Uterus (tissue), 4 donors: ENCODE measurements at places on chromosomes 3 and 15. TPM values are rescaled to one million over a fixed set of nuclear protein-coding genes. Genes with fewer than 3 reads are reported as not detected.

GRCh38 chr3:175070946-175071345, 211.8 kb downstream of the NAALADL2 start:
- DNase-seq = no peak

- no peak for DNase-seq
These were observed 21.3 kb downstream of the TRANK1 start for GRCh38 chr3:36923523-36923943.

GRCh38 chr15:80977627-80978036, 12.0 kb downstream of the MESD start:
- DNase-seq = peak; percentile 62

DNA sequence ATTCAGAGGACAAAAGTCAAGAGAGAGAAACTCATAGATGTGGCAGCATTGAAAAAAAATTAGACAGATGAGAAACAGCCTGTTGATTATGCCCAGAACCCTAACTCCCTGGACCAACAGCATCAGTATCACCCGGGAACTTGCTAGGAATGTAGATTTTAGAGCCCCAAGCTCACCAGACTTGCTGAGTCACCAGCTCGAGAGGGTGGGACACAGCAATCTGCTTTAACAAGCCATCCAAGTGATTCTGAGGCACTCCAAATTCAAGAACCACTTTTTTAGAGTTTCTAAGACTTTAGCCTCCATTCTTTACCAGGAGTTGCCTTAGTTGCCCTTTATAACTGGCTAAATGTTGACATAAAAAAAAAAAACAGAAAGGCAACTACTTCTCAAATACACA, 70.9 kb downstream of the CGGBP1 start:
- DNase-seq = no peak

DNA sequence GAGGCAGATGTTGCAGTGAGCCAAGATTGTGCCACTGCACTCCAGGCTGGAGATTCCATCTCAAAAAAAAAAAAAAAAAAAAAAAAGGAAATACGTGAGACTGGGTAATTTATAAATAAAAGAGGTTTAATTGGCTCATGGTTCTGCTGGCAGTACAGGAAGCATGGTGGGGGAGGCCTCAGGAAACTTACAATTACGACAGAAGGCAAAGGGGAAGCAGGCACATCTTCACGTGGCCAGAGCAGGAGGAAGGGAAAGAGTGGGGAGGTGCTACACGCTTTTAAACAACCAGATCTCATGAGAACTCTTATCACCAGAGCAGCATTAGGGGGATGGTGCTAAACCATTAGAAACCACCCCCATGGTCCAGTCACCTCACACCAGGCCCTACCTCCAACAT, 138.2 kb upstream of the IL12A start:
- no peak for DNase-seq

- DNase-seq = no peak
These were observed 107.2 kb downstream of the PYDC2 start for GRCh38 chr3:191568206-191568605.

DNA sequence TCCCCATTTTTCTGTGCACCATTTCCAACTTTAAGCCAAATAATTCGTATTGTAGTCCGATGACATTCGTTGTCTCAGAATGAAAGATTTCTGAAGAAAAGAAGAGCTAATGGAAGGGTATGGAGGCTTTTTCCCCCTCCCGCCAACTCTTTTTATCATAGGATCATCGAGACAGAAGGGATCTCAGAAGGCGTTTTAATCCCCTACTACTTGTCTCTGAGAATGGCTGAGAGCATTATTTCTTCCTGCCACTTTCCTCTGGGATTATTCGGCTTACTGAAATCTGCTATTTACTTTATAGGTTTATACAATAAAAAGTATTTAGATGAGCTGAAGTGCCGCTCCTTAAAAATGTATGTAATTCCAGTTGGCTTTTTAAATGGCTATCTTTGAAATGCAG, 789.8 kb downstream of the EDEM1 start:
- DNase-seq = no peak

- DNase-seq = no peak
These were observed 10.3 kb downstream of the NCBP2 start for GRCh38 chr3:196931828-196932587.

DNA sequence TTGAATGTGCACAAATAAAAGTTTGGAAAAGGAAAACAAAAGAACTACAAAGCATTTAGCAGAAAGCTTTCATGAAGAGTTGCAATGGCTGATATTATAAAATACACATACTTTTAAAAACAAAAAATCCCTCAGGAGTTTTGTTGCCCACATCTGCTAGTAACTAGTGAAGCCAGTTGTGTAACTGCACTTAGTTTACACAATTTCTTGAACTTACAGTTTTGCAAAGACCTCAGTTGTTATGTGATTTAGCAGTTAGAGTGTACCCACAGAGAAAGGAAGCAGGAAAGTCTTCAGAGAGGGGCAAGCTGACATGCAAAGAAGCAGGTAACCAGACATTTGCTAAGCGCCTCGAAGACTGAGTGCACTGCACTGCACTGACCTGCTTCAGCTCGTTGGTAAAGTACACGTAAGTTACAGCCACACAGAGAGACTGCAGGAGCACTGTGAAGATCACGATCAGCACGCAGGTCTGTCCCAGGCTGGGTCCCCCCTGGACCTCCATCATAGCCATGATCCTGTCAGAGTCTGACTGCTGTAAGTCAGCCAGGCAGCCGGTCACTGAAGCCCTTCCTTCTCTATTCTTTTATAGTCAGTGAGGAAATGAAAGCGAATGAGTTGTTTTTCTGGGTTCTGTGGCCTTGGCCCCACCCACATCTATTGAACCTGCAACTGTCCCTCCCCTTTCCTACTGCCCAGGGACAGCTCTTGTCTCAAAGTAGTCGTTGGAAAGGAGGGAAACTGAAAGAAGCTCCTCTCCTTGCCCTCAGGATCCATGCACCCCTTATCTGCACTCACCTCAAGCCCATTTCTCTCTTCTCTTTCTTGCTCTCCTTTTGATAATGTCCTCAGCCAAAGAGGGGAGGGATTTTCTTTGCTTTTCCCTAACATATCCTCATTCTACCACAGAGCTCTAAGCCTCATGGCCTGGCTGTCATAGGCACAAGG, at the start of gene TNFSF10:
Gene TNFSF10 (minus strand): TSS at position 560 of the 948 bp plus-strand sequence. CDS start 46 bp downstream, at position 514.
- DNase-seq = peak; percentile 35

- DNase-seq = no peak
These were observed 12.6 kb upstream of the FRMD5 start for GRCh38 chr15:44207643-44208042.

GRCh38 chr3:149340310-149340933, 7.0 kb upstream of the TM4SF18 start:
- no peak for DNase-seq

- DNase-seq = no peak
These were observed 52.8 kb downstream of the RAF1 start for GRCh38 chr3:12611117-12611516.

- DNase-seq = no peak
These were observed 383.1 kb upstream of the TPRG1 start for GRCh38 chr3:188788621-188789081.

DNA sequence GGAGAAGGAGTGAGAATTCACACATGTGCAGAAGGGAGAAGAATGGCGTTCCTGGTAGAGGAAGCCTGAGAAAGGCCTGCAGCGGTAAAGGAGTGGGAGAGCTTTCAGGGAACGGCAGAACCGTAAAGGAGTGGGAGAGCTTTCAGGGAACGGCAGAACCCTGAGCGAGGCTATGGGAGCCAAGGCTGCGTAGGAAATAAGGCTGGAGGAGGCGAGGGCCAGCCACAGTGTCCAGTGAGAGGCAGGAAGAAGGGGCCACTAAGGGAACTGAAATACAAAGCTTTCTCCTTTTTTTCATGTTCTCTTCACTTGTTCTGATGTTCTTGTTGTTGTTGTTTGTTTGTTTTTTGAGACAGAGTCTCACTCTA, 41.6 kb downstream of the GOLGA6L10 start:
- no peak for DNase-seq

GRCh38 chr3:144840866-144841265, 869.2 kb downstream of the DIPK2A start:
- no peak for DNase-seq

DNA sequence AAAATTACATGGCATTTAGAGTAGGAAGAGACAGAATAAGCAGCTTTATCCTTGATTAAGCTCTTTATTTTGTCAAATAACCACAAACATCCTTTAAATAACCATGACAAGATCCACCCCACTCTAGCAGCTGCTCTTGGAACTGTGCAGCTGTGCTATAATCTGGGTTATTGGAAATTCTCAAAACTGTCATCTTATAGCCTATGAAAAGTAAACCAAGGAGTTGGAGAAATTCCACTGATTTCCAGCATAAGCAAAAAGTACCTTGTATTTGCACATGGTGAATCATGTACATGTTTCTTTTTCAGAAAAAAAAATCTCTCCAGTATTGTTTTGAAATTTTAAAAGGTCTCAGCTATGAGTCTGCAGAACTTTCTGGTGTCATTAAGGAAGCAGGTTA, 88.8 kb upstream of the ABI3BP start:
- DNase-seq = no peak

DNA sequence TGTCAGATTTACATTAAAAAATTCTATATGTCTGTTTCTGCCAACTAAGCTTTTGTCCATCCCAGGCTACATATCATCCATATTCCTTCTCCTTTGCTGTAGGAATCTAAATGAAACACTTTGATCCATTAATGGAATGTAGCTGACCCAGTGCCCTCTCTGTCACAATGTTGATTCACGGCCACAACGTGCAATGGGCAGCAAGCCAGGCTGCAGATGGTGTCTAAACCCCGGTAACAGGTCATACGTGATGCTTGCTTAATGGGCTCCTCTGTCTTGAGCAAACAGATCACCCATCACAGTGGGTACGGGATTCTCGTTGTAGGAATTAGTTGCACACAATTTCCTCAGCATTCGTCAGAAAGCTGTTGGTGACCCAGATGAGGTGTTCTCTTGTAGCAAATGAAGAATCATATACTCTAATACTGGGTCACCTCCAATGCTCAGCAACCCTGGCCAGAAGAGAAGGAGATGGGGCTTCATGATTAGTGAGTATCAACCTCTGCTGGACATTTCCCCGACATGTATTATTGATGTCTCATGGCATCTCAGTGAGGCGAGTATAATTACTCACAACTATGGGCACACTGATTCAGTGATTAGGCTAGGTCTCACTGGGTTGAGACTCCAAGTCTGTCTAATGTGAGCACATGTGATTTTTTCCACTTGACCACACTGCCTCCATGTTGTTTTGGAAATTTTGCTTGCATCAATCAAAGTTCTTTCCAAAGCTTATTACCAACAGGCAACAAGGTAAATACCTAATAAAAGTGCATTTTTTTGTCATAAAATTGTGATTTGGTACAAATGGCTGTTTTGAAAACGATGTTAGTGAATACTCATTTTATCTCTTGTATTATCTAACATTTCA, 12.9 kb upstream of the DCBLD2 start:
- DNase-seq = no peak

- no peak for DNase-seq
These were observed 11.4 kb downstream of the RSRC1 start for GRCh38 chr3:158121295-158121694.

DNA sequence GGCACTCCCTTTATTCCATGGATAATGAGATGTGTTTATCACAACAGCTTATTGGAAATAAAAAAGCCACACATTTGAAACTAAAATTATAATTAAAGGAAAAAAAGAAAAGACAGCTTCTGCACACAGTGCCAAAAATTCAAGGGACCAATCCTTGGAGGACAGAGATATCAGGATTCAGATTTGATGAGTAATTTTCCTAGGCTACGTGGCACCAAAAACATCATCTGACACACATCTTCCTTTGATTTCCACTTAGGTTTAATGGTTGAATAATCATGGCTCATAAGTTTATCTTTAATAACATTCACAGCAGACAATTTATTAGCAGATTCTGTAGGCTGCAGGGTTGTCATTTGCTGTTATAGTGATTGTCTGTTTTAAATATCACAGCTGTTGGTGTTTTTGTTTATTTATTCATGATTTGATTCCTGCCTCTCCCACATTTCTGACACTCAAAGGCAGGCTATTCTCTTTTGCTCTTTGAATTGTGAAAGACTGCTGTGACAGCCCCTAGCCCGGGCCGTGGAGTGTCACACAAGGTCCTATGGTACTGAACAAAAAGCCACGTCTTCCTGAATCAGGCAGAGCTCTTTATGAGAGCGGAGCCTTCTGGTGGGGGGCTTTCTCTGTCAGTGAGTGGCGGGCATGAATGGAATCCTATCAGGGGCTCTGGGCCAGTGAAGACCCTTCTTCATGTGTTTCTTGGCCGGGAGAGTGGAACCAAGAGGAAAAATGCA, 708.5 kb downstream of the SQOR start:
- DNase-seq = no peak

DNA sequence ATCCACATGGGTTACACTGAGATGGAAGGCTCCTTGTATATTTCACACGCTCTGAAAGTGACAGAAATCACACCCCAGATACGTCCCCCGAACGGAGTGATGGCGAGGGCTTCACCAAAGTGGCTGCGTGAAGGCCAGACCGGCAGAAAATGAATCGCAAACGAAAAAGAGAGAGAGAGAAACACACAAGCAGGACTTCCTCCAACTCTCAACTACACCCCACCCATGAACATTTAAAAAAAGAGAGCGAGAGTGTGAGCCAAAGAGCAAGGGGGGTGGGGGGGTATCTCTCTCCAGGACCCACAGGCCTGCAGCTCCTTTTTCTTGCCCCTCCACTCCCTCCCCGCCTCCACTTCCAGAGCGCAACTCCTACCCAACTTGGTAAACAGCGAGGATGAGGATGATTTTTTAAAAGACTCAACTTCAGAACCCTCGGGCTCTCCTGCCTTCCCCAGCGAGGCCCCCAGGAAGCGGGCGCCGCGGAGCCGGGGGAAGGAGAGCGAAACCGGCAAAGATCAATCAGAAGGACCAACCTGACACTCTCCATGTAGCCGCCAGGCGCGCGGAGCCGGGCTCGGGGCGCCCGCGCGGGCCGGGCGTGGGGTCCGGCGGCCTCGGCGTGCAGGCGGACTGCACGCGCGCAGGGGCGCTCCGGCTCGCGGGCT, 519.1 kb downstream of the FOXP1 start:
- DNase-seq = peak; percentile 44

DNA sequence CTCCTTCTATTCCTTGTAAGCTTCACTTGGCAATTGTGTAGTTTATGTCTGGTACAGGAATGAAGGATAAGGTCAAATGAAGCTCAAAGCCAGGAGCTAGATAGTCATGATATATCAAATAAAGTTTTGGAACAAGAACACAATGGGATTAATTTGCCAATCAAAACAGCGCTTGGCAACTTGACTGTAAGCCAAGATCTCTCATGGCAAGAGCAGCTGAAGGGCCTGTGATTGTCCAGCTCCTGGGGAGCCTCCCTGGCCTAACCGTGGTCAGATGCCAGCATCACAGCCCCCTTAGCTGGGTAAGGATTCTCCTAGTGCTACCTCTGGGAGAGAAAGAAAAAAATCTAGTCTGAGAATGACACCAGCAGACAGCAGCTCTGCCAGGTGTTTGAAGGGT, 97.2 kb downstream of the LIPC start:
- DNase-seq = no peak

Gene CCR3
- not detected for total RNA-seq

Gene GOLGA8F
- not detected for total RNA-seq

Gene TLR9
- total RNA-seq = not detected

Gene ACSBG1
- total RNA-seq = 3.5 TPM

Gene TMCO5A
- not detected for total RNA-seq

Gene MYZAP
- 22.5 TPM for total RNA-seq

Gene SPINK8
- total RNA-seq = not detected

Gene UROC1
- not detected for total RNA-seq

Gene FANCD2OS
- not detected for total RNA-seq
